ENCODE measurements at places on chromosomes 2 and 18.

DNA sequence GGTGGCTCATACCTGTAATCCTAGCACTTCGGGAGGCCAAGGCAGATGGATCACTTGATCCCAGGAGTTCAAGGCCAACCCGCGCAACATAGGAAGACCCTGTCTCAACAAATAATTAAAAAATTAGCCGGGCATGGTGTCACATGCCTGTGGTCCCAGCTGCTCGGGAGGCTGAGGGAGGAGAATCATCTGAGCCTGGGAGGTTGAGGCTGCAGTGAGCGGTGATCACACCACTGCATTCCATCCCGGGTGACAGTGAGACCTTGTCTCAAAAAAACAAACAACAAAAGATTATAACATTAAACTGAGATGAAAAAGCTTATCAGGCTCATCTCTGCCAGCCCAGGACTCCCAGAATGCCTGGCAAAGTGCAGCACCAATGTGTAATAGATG lies 50.5 kb downstream of the PAPOLG start:
- no peak for DNase-seq

DNA sequence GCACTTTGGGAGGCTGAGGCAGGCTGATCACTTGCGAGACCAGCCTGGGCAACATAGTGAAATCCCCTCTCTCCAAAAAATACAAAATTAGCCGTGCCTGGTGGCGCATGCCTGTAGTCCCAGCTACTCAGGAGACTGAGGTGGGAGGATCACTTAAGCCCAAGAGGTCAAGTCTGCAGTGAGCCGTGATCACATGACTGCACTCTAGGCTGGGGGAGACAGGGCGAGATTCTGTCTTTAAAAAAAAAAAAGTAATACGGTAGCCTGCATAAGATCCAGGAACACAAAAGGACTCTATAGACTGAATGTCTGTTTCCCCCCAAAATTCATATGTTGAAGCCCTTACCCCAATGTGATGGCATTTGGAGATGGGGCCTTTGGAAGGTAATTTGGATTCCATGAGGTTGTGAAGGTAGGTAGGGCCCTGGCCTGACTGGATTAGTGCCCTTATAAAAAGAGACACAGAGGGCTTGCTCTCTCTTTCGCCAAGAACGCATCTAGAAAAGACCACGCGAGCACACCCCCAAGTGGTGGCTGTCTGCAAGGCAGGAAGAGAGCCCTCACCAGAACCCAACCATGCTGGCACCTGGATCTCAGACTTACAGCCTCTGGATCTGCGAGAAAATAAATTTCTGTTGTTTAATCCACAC lies 17.0 kb downstream of the MBOAT2 start:
- DNase-seq: no peak

DNA sequence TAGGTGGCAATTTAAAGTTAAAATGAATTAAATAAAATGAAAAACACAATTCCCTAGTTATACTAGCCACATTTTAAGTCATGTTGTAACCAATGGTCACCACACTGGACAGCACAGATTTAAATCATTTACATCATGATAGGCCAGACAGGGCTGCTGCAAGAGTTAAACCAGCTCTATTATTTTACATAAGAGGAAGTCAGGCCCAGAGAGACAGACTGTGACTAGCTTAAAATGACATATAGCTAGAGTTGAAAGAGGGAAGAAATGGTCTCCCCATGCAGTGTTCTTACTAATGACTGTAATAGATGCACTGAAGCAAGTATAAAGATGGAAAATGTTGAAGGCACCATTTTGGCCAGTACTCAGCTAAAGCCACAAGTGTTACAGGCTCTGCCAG lies 69.6 kb downstream of the SLC66A3 start:
- no peak for DNase-seq

- DNase-seq: peak; percentile 32
Measured at GRCh38 chr2:9261231-9261883, 54.7 kb downstream of the ASAP2 start.

DNA sequence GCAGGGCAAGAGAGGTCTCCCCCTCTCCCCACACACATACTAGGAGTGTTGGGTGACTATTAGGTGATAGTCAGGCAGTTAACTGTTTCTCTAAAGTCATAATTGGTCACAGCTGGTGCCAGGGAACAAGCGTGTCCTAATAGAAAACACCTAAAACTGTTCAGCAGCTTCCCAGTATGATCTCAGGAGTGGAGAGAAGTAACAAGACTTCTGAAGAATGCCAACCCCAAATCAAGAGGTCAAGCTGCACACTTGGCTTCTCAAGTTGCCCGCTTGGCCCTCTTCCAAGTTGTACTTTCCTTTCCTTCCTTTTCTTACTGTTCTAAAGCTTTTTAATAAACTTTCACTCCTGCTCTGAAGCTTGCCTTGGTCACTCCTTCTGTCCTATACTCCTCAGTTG lies 22.4 kb upstream of the STAT1 start:
- peak; percentile 83 for DNase-seq

GRCh38 chr2:217998926-217999594 lies 3.7 kb downstream of the TNS1 start:
- DNase-seq: no peak

DNA sequence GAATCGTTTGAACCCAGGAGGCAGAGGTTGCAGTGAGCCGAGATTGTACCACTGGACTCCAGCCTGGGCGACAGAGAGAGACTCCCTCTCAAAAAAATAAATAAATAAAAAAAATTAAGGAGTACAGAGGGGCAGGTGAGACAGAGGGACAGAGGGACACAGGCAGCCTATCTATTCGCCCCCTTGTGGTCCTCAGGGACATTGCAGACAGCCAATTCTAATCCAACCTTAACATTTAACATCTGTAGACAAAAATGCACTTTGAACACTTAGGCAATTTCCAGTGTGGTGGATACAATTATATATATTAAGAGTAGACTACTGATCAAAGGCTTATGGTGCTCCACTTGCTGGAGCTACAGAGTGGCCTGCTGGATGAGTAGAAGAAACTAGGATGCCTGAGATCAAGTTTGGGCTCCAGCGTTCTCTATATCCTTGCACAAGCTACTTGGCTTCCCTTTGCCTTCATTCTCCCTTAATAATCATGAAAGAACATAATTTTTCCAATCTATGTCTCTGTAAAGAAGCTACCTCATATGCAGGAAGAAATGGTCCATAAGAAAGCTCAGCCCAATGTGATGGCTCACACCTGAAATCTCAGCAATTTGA lies 8.2 kb upstream of the SMARCAL1 start:
- peak; percentile 21 for DNase-seq

GRCh38 chr2:65708086-65708485 lies 275.7 kb upstream of the SPRED2 start:
- DNase-seq: no peak

- no peak for DNase-seq
Measured at GRCh38 chr18:49030138-49030537, 79.4 kb upstream of the SMAD7 start.

DNA sequence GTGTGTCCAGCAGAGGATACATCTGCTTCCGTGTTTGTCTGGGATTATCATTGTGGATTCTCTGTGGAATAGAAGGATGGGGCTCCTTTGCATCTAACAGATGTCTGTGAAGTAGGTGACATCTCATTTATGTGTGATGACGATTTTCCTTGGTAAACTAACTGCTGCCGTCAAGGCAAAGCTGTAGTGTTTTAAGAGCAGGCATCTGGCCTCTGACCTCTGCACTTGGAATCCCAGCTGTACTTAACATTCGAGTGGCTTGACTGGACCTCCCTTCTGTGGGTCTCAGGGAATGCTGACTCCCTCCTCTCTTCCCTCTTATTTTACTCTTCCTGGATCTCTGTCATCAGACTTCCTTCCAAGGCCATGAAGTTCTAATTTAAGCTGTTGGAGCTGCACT lies 56.4 kb downstream of the DCDC2C start:
- no peak for DNase-seq

DNA sequence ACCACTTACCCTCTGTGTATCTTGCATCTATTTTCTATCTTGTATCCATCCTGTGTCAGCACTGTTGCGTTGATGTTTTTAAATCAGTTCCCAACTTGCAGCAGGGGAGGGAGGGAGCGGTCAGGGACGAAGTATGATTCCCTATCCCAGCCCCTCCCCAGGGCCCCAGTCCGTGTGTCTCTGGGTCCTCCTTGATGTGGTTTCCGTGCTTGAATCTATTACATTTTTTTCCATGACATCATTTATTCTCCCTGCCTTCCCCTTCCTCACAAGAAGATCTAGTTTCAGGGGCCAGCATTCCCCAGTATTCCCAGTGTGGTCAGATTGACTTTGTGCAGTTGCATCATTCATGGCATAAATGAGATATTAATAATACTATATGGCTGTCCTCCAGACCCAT lies 479.3 kb downstream of the PTPRM start:
- DNase-seq: no peak

DNA sequence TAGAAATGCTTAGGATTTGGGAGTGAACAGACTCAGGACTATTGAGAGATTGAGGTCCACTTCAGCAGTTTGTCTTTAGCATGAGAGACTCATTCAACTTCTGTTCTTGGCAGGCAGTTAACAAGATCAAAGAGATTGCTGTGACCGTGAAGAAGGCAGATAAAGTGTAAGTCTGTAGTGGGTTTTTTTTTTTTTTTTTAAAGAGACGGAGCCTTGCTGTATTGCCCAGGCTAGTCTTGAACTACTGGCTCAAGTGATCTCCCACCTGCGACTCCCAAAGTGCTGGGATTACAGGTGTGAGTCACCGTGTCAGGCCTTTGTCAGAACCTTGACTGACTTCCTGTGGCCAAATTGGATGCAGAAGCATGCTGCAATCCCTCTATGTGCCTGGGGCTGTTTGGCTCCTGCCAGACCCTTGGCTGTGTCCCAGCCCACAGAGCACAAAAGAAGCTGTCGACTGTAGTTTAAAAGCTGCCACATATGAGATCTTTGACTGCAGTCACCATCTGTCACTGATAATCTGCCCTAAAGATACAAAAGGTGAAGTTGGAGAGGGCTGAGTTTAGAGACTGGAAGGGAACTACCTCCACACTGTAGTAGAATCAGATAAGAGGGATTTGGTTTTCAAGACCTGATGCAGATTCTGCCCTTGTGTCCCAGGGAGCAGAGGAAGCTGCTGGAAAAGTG lies 9.9 kb downstream of the CCT7 start:
- DNase-seq: no peak

DNA sequence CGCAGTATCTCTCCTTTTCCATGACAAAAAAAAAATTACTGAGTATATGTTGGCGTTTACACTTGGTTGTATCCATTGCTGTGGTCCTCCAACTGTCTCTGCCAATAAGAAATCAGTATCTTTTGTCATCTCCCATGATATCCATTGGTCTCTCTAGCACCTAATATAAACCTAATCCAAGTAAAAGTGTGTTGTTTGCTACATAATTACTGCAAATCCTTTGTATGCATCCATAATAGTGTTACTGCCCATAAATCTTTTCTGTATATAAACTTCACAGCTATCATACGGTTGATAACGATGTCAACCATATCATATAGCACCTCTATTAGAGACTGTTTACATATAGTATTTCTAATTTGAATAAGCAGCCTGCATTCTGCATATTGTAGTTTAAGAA lies 226.9 kb downstream of the AGPS start:
- no peak for DNase-seq
